Lung (tissue), 17 donors: ENCODE measurements at places on chromosomes 3 and 15. TPM values are rescaled to one million over a fixed set of nuclear protein-coding genes. Genes with fewer than 3 reads are reported as not detected.

Gene IL17RE
- total RNA-seq, result 11.3 TPM

Gene CHRM5
- not detected for total RNA-seq

Gene OR5K2
- total RNA-seq, result not detected

Gene RTP1
- not detected for total RNA-seq

Gene SLC51A
- 1.1 TPM for total RNA-seq

Gene MINAR1
- total RNA-seq, result 0.37 TPM

- DNase-seq, result no peak
Measured at GRCh38 chr15:33671456-33671855, 296.8 kb upstream of the CHRM5 start.

DNA sequence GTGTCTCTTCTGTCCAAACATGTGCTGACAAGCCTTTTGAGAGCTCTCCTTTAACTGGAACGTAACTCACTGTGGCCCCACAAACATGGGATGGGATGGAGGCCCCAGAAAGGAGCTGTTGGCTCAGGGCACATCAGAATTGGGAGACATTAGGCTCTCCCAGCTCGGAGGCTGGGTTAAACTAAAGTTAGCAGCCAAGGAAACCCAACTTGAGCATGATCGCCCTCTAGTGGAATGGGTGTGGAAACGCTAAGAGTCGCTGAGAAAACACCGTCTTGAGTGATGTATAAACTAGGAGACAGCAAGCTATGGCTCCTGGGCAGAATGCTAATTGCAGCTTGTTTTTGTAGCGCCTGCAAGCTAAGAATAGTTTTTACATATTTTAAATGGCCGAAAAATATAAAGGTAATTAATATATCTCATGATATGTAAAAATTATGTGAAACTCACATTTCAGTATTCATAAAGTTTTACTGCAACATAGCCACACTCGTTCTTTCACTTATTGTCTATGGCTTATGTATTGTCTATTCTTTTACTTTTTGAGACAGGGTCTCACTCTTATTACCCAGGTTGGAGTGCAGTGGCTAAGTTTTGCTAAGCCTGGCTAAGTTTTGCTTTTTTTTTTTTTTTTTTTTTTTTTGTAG is 138.8 kb upstream of the HACD2 start:
- DNase-seq, result peak; percentile 96

GRCh38 chr3:73766599-73767381 is 142.0 kb upstream of the PDZRN3 start:
- peak; percentile 46 for DNase-seq

- no peak for DNase-seq
Measured at GRCh38 chr3:39052583-39052982, 767 bp downstream of the WDR48 start.

GRCh38 chr3:43031889-43032545 is 52.9 kb downstream of the GASK1A start:
- DNase-seq, result peak; percentile 82

DNA sequence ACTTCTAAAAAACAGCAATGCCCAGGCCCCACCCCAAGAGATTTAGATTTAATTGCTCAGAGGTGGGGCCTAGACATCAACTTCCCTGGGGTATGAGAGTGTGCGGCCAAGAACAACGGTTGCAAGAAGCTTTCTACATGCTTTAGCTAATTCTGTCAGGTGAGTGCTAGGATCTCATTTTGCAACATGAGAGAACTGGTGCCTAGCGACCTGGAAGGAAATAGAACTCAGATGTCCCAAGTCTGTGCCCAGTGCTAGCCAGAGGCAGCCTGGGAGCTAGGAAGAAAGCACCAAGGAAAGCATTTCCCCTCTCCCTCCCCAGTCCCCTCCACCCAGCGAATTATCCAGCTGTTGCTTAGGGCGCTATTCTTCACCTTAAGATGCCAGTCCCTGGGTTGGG is 22.9 kb upstream of the HRH1 start:
- no peak for DNase-seq

GRCh38 chr3:124588794-124589193 is 141.5 kb upstream of the UMPS start:
- no peak for DNase-seq

GRCh38 chr3:121943431-121943830 is 49.2 kb downstream of the SLC15A2 start:
- DNase-seq, result peak; percentile 62

DNA sequence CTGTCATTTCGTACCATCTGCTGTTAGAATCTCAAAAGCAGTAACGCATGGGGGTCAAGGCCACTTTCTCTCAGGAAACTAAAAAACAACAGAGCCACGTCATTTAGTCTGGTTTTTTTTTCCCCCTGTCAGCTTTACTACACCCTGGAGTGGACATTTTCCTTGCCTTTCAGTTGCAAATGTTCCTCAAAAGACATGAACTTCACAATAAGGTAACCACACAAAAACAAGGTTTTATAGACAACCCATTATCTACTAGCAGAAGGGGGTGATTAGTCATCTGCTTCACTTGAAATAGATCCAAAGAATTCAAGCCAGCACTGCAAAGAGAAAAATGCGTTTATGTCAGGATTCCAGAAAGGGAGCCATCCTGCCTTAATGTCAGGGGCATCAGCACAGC is 171.8 kb upstream of the CDIN1 start:
- no peak for DNase-seq

- peak; percentile 14 for DNase-seq
Measured at GRCh38 chr3:96449803-96450202, 364.6 kb upstream of the EPHA6 start.
